Activated CD4-positive, alpha-beta T cell treated with anti-CD3 and anti-CD28 coated beads, Interleukin-2, amount 50 U/mL, for 24 hours (primary cell): ENCODE measurements at places on chromosomes 16 and 17.

DNA sequence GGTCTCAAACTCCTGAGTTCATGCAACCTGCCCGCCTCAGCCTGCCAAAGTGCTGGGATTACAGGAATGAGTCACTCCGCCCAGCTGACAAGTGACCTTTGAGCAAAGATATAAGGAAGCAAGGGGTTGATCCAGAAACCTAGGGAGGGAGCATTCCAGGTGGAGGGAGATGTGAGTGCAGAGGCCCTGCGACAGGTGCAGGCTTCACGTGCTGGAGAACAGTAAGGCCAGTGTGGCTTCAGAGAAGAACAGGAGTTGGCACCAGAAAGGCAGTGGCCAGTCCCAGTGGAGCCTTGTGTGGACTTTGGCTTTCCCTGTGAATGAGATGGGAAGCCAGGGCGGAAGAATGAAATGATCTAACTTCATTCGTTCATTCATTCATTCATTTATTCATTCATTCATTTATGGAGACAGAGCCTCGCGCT, 73.6 kb upstream of the HAS3 start:
- DNase-seq = no peak

DNA sequence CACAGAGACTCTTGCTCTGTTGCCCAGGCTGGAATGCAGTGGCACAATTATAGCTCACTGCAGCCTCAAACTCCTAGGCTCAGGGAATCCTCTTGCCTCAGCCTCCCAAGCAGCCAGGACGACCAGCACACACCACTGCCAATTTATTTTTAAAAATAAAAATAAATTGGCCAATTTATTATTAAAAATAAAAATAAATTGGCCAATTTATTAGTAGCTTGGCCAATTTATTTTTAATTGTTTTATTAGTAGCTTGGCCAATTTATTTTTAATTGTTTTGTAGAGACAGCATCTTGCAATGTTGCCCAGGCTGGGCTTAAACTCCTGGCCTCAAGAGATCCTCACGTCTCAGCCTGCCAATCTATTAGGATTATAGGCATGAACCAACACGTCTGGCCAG, 184.3 kb downstream of the FTO start:
- DNase-seq = no peak

DNA sequence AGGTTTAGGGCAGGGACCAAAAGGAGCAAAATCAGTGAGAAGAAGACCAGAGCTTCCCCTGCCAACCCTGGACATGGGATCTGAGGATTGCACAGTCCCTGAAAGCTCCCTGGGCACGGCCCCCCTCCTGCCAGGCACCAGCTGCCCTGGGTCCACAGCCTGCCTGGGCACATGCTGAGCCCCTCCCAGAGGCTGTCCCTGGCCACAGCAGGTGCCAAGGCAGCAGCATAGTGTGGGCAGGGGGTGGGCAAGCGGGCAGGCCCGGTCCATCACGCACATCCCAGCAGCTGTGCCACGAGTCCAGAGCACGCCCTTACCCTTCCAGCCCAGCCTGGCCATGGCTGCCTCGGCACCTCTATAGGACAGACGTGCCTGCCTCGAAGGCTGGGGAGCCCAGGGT, 12.7 kb downstream of the SCN4A start:
- no peak for DNase-seq

DNA sequence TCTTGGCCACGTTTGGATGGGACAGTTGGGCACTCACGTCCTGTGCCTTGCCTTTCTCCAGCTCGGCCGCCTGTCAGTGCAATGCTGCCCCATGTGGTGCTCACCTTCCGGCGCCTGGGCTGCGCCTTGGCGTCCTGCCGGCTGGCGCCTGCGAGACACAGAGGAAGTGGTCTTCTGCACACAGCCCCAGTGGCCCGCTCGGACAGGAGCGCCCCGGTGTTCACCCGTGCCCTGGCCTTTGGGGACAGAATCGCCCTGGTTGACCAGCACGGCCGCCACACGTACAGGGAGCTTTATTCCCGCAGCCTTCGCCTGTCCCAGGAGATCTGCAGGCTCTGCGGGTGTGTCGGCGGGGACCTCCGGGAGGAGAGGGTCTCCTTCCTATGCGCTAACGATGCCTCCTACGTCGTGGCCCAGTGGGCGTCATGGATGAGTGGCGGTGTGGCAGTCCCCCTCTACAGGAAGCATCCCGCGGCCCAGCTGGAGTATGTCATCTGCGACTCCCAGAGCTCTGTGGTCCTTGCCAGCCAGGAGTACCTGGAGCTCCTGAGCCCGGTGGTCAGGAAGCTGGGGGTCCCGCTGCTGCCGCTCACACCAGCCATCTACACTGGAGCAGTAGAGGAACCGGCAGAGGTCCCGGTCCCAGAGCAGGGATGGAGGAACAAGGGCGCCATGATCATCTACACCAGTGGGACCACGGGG, 7.1 kb downstream of the ACSF3 start:
- no peak for DNase-seq

GRCh38 chr17:58239987-58240386, 1.6 kb downstream of the LPO start:
- DNase-seq = no peak

GRCh38 chr16:61721544-61721943, 314.7 kb downstream of the CDH8 start:
- no peak for DNase-seq

GRCh38 chr17:78915872-78916632, 9.1 kb downstream of the TIMP2 start:
- no peak for DNase-seq

GRCh38 chr16:80899809-80900592, 95.6 kb upstream of the CDYL2 start:
- DNase-seq = no peak

GRCh38 chr17:57331423-57331822, 75.1 kb downstream of the MSI2 start:
- no peak for DNase-seq

- no peak for DNase-seq
Measured at GRCh38 chr17:66789961-66790437, 44.9 kb upstream of the CACNG5 start.

DNA sequence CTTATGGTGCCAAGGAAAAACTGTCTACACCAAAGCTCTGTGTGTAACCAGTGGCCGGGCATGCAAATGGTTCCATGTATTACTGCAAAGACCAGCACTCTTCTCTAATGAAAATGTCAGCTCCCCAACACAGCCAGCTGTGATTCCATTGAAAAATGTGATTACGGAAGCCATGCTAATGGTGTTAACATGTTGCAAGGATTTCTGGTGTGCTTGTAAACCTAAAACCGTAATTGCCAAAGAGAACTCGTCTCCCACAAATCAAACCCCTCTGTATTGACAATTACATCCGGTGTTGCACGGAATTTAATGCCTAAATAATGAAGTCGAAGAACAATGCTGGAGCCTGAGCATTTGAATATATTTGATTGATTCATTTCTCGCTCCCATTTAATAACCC, 351.7 kb downstream of the NPIPA8 start:
- DNase-seq = no peak
